ENCODE measurements at places on chromosomes 7 and 10. TPM values are rescaled to one million over a fixed set of nuclear protein-coding genes. Genes with fewer than 3 reads are reported as not detected.

DNA sequence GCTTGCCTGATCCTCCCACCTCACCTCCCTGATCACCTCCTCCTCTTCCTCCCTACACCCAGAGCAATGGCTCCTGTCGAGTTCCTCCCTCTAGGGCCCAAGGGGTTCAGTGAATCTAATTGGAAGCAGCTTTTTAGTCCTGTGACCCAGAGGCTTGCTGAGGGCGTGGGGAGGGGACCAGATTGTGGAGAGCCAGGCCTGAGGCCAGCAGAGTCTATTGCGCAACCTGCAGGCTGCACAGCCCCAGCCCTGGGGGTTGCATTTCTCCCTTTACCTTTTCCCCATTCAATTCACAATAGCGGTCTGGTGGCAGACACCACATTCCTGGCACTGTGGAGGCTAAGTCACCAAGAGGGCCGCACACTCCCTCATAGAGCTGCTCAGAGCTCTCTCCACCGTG lies 32.5 kb downstream of the GHRHR start:
- no peaks in the 10 kb centered on the region for H3K36me3 ChIP-seq
- DNase-seq = no peak
- no peaks in the 10 kb centered on the region for H3K4me1 ChIP-seq
- no peak overlapping the region for H3K27ac ChIP-seq
- H3K27me3 ChIP-seq = no peaks in the 10 kb centered on the region

DNA sequence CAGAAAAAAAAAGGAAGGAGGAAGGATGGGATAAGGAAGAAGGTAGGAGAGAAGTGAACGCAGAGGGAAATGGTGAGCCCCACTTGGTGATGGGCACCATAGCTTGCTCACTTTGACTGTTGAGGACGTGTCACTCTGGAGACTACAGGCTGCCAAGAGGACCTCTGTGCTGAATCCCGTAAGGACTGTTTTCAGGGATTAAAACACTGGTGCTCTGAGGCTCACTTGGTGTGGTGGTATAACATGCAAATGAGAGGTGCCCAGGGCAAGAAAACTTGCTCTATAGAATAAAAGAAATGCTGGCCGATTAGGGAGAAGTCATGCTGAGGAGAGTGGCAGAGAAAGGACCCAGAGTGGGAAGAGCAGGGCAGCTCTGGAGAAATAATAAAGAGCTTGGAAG lies 5.3 kb upstream of the IL2RA start:
- H3K4me1 ChIP-seq = peaks cover 62% of the 10 kb centered on the region
- DNase-seq = no peak
- H3K4me3 ChIP-seq = no peak overlapping the region
- H3K27ac ChIP-seq = no peak overlapping the region
- no peaks in the 10 kb centered on the region for H3K36me3 ChIP-seq

DNA sequence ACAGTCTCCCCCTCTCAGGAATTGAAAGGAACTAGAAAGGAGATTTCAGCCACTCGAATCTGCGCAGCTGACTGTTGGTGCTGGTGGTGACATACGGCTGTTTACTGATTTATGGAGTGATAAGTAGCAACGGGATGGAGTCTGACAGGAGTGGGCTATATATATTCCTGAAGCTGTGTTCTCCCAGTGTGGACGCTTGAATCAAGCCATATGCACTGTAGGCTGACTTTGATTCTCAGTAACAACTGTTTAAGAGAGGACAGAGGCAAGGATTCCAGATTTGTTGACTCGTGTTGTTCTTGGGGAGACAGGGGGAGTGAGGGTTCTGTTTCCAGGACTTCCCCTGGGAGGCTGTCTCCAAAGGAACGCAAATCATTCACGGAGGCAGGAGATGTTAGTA lies 260.1 kb upstream of the AUTS2 start:
- no peak for DNase-seq
- H3K36me3 ChIP-seq = no peaks in the 10 kb centered on the region
- no peaks in the 10 kb centered on the region for H3K4me1 ChIP-seq
- H3K27ac ChIP-seq = no peak overlapping the region

DNA sequence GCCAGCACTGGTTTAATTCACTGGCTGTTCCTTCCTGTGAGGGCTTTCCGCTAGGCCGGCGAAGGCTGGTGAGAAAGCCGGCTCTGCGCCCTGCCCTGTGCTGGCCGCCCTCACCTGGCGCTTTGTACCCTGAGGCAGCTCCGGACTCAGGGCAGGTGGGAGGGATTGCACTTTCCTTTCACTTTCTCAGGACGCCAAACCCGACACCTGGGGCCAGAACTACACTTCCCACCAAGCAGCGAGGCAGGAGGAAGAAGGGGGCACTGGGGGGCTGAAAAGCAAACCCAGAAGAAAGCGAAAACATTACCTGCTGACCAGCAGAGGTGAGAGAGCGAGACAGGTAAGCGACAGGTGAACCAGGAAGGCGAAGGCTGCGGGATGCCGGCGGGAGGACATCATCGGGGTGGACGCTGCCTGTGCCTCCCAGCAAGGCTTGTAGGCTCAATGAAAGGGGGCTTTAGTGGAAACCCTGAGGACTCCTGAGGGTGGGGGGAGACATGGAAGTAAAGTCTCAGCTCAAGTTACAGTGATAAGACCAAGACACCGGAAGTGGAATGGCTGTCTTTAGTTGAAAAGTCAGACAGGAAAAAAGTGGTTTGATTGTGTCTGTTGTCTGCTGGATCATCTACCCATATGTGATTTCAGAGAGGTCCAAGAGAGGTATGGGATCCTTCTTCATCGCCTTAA lies at the start of gene RAB19:
Gene RAB19, plus strand, starts transcription at position 181 of the 687 bp plus-strand sequence. CDS start 3,589 bp downstream, outside the sequence.
- H3K4me1 ChIP-seq = peaks cover 15% of the 10 kb centered on the region
- H3K4me3 ChIP-seq = peak within 1 kb of the TSS; percentile 54
- no peaks in the 10 kb centered on the region for H3K27me3 ChIP-seq
- DNase-seq = peak; percentile 76
- H3K36me3 ChIP-seq = no peaks in the 10 kb centered on the region

- H3K27ac ChIP-seq = no peak overlapping the region
- no peaks in the 10 kb centered on the region for H3K27me3 ChIP-seq
- H3K4me3 ChIP-seq = no peak overlapping the region
Measured at GRCh38 chr7:99099499-99100077, 44.3 kb downstream of the SMURF1 start.

DNA sequence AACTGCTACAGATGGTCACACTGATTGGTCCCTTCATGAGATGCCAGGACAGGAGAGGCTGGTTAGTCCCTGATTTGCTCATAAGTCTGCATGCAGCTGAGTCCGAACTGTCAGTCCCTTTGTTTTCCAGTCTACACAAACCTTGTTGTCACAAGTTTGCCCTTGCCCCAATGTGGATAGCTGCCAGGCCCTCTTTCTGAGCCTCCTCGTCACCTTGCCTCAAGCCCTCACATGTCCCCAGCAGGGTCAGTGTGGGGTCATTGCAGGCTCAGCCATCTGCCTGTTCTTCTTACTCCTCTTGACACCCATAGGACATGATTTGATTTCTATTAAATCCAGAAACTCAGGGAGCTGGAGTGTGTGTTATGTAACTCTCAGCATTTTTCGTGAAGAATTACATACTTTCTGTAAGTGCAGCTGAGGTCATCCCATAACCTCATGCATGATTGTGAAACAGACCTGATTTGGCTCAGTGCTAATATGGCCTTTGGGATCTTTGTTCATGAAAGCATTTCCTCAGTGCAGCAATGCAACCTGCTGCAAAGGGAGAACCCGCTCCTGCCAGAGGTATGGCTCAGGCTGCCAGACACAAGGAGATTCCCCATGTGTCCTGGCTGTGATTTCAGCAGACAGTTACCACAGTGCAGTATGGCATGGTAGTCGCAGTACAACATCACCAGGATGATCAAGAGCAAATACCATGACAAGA lies 70.0 kb upstream of the ZMIZ2 start:
- no peak overlapping the region for H3K27ac ChIP-seq
- no peaks in the 10 kb centered on the region for H3K27me3 ChIP-seq
- peaks cover 54% of the 10 kb centered on the region for H3K36me3 ChIP-seq
- no peak overlapping the region for H3K4me3 ChIP-seq
- DNase-seq = no peak
- no peaks in the 10 kb centered on the region for H3K4me1 ChIP-seq

GRCh38 chr7:96327429-96327828 lies 5.5 kb upstream of the SLC25A13 start:
- no peaks in the 10 kb centered on the region for H3K4me1 ChIP-seq
- no peak overlapping the region for H3K27ac ChIP-seq
- H3K36me3 ChIP-seq = no peaks in the 10 kb centered on the region
- H3K27me3 ChIP-seq = no peaks in the 10 kb centered on the region
- H3K4me3 ChIP-seq = no peak overlapping the region
- no peak for DNase-seq

DNA sequence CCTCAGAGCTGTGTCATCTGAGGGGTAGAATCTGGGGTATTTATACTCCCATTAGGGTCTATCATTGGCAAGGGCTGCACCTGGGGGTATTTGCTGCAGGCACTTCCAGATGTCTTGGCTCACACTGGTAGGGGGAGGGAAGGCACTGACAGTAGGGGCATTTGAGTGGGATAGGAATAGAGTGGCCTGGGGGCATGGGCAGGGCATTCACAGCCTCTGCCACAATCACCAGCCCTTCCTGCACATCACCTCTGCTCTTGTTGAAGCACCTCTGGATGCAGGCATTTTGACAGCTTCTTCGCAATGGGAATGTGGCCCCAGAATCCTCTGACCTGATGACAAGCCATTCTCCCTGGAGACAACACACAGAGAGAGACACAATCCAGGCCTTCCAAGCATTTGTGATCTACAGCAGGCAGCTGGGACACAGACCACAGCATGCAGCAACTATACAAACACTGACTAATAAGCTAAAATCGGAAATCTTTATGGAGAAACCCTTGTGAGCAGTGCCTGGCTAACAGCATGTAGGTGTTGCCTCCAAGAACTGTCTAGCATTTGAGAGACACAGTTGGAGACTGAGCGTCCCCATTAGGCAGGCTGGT lies 178.5 kb downstream of the KCNMA1 start:
- H3K27me3 ChIP-seq = no peaks in the 10 kb centered on the region
- DNase-seq = no peak
- H3K4me1 ChIP-seq = no peaks in the 10 kb centered on the region
- no peak overlapping the region for H3K4me3 ChIP-seq
- no peaks in the 10 kb centered on the region for H3K36me3 ChIP-seq

- no peaks in the 10 kb centered on the region for H3K27me3 ChIP-seq
- H3K36me3 ChIP-seq = no peaks in the 10 kb centered on the region
- no peaks in the 10 kb centered on the region for H3K4me1 ChIP-seq
- H3K27ac ChIP-seq = no peak overlapping the region
- no peak for DNase-seq
- H3K4me3 ChIP-seq = no peak overlapping the region
Measured at GRCh38 chr7:121954803-121955202, 81.8 kb downstream of the PTPRZ1 start.

DNA sequence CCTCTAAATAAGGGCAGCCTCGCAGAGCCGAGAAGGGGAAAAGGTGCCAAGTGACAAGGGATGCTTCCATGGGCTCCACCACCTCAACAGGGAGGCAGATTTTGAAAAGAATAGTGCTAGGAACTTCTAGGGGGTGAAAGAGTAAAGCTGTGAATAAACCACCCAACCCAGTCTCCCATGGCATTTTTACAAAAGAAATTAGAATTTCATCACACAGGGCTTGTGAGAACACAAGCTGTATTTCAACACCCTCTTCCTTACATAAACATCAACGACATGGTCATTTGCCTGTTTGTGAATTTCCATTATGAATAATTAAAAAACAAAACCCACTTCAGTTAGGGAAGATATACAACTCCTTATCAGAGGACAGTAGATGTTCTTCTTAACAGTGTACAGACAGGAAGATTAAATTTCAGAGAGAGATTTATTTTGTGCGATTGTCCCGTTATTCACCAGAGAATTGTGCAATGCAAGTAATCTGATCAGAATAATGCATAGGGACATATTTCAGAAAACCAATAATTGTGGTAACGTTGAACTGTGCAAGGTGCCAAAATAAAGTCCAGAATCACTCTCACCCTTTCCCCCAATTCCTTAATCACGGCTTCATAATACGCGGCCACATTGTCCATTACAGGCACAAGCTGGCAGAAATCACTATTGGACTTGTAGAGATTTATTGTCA lies 207.8 kb upstream of the MGMT start:
- no peaks in the 10 kb centered on the region for H3K36me3 ChIP-seq
- no peak for DNase-seq
- H3K27me3 ChIP-seq = no peaks in the 10 kb centered on the region
- H3K4me1 ChIP-seq = no peaks in the 10 kb centered on the region

- no peaks in the 10 kb centered on the region for H3K36me3 ChIP-seq
- no peaks in the 10 kb centered on the region for H3K27me3 ChIP-seq
- H3K27ac ChIP-seq = no peak overlapping the region
Measured at GRCh38 chr10:20207653-20208052, 391.4 kb downstream of the PLXDC2 start.

Gene STYXL1
- 18.8 TPM for total RNA-seq

Gene CDC14C
- not detected for total RNA-seq

Gene MYPN
- not detected for total RNA-seq

Gene CALHM3
- total RNA-seq = not detected

Gene ETV1
- 0.53 TPM for total RNA-seq

Gene FAM20C
- total RNA-seq = 1.2 TPM

Measured in natural killer cell (primary cell).